ENCODE measurements at places on chromosomes 2 and 18.

DNA sequence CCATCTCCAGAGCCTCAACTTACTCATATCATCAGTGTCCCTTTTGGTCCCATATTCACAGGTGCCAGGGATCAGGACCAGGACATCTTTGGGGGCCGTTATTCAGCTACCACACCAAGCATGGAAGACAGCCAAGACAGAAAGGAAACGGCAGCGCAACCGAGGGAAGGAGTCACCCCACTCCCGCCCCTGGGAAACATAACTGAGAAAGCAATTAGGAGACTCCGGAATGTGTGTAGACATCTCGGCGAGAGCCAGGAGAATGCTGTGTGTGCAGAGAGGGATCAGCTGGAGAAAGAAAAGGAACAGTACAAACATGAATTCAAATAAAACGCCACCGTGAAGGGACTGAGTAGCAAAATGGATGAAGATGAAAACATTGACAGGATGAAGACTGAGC lies 13.4 kb upstream of the BOK start:
- DNase-seq: no peak

- no peak for DNase-seq
These were observed 20.9 kb downstream of the TMEM237 start for GRCh38 chr2:201622306-201622970.

DNA sequence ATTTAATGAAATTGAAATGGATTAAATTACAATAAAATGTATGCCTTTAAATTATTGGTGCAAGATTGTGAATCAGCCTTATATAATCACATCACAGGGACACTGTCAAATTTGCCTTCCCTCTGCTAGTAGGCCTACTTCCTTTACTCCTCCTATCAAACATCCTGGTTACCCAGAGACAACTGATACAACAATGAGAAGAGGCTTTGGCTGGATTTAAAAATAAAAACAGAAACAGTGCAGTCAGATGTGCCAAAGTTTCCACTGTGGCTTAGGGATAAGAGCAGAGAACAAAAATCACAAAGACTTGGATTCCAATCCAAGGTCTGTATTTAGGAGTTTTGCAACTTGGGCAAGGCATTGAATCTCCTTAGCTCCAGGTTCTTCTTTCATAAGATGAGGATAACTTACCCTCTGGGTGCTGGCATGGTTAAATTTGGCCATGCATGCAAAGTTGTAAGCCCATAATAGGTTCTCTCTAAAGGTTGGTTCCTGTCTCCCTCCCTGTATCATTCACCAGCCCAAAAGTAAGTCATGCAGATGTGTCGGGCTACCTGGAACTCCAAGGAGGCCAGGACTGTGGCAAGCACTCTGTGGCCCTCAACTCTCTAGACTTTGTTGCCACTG lies 99.3 kb upstream of the LRATD1 start:
- DNase-seq: no peak

GRCh38 chr2:113124984-113125855 lies 2.2 kb upstream of the IL1RN start:
- DNase-seq: no peak

GRCh38 chr2:289362-290089 lies 1.6 kb upstream of the ALKAL2 start:
- no peak for DNase-seq

DNA sequence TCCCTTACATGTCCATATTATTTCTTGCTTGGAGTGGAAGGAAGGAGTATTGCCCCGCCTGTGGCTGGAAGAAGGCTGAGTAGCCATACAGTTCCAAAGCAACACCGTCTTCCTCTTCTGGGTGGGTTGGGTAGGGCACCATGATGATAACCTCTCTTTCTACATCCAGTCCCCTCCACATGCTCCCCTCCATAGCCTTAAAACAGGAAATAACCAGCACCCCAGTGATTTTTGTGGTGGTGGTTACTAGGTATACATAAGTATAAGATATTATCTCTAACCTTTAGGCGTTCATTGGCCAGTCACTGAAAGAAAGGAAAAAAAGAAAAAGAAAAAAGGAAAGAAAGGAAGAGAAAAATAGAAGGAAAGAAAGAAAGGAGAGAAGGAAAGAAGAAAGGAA lies 63.1 kb downstream of the CXCR4 start:
- DNase-seq: no peak

DNA sequence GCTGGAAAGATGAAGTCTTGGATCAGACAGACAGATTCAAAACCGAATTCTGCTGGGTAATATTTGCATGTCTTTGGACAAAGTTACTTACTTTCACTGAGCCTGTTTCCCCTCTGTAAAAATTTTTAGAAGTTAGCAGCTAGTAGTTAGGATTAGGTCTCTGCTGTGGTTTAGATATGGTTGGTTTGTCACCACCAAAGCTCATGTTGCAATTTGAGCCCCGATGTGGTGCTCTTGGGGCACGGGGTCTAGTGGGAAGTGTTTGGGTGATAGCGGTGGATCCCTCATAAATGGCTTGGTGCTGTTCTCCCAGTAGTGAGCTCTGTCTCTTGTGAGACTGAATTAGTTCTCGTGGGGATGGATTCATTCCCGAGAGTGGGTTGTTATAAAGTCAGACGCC lies 38.9 kb upstream of the PNO1 start:
- DNase-seq: no peak

DNA sequence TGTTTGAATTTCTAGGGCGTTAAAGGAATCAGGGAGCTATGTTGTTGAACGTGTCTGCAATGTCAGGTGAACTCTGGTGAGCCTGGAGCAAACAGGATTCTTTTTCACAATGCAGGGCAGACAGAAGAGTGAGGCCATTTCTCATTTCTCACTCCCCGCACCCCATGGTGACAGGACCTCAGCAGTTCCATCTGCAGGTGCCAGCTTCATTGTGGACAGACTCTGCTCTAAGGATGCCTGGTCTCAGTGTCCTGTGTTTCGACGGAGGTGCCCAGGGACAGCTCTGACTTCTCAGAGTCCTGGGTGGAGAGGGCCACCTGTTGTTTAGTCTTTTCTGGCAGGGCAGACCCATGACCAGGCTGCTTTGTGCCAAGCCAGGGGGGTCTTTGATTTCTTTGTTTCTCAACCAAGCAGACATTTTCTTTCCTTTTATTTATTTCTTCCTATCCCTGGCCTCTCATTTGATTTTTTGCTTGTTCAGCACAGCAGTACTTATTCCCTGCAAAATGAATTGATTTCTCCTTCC lies 201.5 kb downstream of the RNF144A start:
- DNase-seq: no peak
